Hindlimb muscle (tissue), 1 donor: ENCODE measurements at places on chromosomes 2 and 18. TPM values are rescaled to one million over a fixed set of nuclear protein-coding genes. Genes with fewer than 3 reads are reported as not detected.

- peak; percentile 29 for DNase-seq
Observed at GRCh38 chr2:138373993-138374408, 127.6 kb upstream of the SPOPL start.

DNA sequence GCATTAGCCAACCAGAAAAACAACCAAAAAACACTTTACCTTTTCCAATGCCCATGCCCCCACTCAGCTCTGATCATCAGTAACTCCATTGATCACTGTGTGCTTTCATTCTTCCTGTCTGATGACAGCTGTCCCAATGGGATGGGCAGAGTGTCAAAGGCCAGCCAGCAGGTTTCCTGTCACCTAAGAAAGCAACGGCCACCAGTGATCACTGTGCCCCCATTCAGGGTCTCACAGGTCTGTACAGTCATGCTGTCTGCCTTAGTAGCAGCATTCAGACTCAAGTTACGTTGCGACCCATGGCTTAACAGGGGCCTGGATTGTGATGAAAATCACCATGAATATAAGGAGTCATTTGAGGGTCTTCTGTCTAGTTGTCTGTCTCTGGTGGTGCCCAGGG is 184.5 kb downstream of the MGAT5 start:
- DNase-seq: no peak

Gene FAP
- polyA plus RNA-seq: 49.7 TPM

Gene CROCC2
- polyA plus RNA-seq: 0.22 TPM

Gene GAD1
- polyA plus RNA-seq: 0.57 TPM

DNA sequence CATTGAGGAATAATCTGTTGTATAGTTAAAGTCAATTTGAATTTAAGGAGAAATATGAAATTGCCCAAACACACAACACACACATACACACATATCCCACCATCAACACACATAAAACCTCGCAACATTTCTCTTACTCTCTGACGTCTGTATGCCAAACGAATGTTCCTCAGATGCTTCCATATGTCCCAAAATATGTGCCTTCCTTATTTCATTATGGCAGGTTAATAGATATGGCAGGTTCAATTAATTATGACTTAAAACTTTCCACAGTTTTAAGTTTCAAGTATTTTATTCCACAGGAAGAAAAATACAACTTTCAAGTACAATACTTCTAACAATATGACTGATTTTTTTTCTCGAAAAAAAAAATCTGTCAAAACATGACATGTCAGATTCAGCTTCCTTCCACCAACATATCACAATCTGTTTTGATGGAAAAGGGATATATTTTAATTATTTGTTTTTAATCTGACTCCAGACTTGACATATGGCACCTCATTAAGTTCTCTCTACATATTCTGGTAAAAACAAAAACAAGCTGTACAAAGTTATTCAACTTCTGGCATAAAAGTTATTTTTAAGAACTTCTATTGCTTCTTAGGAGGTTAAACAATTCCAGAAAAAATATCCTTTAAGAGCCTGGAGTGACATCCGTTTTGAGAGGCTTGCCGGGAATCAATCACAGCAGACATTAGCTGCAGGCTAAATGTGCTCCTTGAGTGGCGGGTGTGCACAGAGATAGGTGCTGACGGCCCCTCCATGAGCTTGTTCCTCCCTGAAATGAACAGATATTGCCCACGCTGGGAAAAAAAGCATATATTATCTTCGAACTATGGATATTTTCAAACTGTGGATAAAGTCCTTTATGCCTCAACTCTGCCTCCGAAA is 812.7 kb downstream of the DCDC2C start:
- DNase-seq: no peak

GRCh38 chr18:34097312-34097711 is 127.4 kb downstream of the NOL4 start:
- DNase-seq: no peak

DNA sequence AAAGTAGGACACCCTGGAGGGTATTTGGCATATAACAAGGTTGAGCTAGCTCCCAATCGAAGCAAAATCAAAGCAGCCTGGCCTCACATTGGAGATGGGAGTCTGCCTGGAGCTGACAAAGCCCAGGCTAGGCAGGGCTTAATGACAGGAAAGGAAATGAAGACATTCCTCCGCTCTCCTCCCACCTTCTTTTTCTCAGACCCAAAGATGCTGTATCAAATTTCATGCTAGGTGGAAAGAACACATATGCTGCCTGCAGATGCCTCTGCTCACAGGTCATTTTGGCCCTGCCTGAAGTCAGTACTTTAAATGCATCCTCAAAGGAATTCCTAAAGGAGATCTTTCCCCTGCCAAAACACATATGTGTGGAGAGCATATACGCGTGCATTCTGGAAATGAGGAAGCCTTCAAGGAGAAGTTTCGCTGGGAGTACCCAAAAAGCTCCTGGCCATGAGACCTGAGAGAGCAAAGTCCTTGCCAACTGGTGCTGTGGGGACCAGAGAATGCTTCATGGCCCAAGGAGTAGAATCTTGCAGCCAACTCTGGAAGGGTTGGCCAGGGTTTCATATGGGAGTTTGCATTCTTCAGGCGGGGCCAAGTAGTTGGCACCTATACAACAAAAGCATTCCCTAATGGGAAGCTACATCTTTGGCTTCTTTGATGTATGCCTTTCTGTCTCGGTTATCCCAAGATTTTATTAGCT is 88.0 kb downstream of the AQP4 start:
- no peak for DNase-seq

GRCh38 chr2:241894681-241895426 is 25.3 kb downstream of the RTP5 start:
- no peak for DNase-seq
